NCI-H2171 treated with DMSO at 0.1 percent for 48 hours (cell line): ENCODE measurements at places on chromosomes 5 and 9.

DNA sequence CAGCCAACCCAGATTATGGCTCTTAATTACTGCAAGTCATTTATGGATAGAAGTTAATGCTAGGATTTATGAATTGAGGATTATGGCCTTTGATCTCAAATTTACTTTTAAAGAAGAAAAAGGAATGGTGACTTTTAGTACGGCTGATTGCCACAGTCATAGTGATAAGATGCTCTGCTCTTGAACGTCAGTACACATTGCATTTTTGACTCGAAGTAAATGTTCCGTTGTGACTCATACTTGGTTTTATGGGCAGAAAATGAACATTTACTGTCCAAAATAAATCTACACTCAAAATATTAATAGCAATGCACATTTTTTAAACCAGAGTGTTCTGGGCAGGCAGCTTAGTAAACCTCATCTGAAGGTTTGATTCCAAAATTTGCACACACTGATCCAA, 830 bp downstream of the ADAMTSL1 start:
- DNase-seq, result no peak

DNA sequence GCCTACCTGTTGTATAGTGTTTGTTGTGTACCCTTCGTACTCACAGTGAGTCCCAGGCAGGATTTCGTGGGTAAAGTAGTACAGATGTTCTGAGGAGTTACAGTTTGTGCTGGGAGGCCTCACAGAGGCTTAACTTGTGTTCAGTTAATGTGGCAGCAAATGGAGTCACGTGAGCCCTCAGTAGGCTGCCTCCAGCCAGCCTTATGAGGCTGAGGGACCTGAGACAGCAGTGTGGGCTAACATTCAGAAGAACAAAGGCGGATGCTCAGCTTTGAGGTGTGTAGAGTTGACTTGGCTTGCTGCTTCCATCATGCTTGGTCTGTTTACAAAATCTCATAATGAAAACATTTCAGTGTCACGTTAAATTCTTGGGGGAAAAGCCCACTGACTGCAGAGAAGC, 118.1 kb downstream of the TRIO start:
- DNase-seq, result no peak

- no peak for DNase-seq
Measured at GRCh38 chr9:10804486-10804885, 191.7 kb upstream of the PTPRD start.

DNA sequence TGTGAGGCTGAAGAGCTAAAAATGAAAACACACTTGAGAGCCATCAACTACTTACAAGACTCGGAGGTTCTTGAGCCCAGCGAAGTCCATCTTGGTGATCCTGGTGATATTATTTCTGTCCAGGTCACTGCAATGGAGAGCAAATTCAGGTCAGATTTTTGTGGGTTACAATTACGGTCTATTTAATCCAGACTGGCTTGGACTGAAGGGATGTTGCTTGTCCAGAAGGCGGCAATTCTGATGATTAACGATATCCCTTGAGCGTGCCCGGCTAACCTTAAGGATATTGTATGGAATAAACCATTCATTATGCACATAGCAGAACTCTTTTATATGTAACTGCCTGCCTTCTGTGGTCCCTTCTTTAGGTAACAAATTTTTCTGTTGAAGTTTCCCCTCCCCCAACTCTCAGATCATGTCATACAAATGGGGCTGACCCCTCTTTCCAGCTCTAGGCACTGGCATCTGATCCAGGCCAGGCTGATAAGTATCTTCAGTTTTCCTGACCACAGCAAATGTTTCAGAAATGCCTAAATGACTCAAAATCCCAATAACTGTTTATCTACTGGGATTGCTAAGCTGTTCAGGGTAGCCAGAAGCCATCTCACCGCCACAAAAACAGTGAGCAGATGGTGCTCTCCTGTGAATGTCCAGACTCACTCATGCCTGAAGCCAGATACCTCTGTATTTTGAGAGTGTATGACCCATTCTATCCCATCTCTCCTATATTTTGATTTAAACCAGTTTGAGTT, 49.4 kb downstream of the SLIT3 start:
- no peak for DNase-seq

DNA sequence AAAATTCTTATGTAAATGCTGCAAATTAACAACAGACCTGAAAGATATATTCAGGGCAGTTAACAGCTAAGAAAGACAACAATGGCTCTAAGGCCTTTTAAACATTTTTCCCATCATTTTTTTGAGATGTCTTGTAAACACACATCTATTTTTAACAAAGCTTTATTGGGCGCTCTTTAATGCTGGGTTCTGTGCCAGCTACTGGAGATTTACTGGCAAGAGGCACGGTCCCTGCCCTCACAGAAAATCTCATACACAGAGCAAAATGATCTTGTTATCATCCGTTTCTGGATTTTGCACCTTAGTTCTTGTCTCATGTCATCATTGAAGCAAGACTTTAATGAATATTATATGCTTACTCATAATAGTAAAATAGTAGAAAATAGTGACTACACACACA, 1022.3 kb upstream of the WWC1 start:
- no peak for DNase-seq

- DNase-seq, result no peak
Measured at GRCh38 chr5:135894276-135894675, 1.4 kb downstream of the IL9 start.

GRCh38 chr5:147727200-147727599, 55.3 kb downstream of the JAKMIP2 start:
- DNase-seq, result no peak

GRCh38 chr5:92003806-92004205, 620.7 kb upstream of the ARRDC3 start:
- DNase-seq, result no peak

DNA sequence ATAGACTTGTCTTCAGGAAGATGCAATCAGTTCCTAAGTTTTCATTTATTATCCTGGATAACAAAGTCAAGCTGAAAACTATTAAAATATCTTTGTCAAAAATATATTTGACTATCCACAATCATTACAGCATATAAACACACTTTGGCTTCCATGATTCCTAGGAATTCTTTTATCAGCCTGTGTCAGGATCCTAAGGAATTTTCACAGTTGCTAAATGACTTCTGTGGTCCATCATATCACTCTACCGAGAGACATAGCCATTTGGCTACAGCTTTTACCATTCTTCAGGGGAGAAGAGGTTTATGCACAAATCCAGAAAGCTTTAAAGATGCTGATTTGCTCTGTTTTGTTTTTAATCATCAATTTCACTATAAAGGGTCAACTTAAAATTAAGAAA, 128.3 kb downstream of the MLLT3 start:
- DNase-seq, result no peak

- no peak for DNase-seq
Measured at GRCh38 chr9:121503444-121503843, 3.8 kb upstream of the GGTA1 start.

DNA sequence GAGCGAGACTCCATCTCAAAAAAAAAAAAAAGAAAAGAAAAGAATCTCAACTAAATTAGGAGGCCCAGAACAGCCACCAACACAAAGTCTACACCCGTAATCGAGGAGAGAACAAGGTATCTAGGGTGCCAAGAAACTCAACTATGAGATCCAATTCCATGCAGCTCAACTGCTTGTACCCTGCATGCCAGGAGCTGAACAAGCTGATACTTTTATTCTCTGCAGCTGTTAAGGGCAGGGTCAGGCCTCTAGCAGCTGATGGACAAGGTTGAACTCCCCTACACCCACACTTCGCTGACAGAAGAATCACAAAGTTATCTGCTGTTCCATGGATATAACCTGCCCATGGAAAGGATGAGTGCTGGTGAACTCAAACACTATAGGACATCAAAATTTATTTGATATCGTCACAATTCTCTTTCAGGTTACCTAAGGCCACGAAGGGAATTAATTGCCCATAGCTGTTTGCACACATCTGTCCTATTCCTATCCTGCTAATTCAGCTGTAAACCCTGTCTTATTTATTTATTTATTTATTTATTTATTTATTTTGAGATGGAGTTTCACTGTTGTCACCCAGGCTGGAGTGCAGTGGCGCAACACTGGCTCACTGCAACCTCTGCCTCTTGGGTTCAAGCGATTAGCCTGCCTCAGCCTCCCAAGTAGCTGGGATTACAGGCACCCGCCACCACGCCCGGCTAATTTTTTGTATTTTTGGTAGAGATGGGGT, 20.7 kb downstream of the UBAP2 start:
- DNase-seq, result no peak

GRCh38 chr5:53001541-53001940, 12.4 kb downstream of the ITGA2 start:
- no peak for DNase-seq

DNA sequence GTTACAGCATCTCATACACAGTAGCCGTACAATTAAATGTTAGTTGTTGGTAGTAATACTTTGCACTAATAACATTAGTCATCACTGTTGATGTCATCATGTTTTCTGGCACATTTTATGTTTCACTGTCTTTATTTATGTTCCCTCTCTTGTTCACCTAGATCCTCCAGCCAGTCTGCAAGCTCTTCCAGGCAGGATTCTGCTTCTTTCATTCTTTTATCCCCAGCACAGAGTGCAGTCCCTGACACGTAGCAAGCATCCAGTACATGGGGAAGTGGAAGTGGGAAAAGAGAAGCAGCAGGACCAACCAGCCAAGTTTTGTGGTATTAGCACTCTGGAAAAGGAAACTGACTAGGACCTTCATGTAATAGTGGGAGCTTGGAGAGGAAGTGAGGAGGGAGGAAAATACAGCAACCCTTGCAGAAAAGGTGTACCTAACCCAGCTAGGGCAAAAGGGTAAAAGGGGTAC, 89.7 kb upstream of the SLC44A1 start:
- no peak for DNase-seq

DNA sequence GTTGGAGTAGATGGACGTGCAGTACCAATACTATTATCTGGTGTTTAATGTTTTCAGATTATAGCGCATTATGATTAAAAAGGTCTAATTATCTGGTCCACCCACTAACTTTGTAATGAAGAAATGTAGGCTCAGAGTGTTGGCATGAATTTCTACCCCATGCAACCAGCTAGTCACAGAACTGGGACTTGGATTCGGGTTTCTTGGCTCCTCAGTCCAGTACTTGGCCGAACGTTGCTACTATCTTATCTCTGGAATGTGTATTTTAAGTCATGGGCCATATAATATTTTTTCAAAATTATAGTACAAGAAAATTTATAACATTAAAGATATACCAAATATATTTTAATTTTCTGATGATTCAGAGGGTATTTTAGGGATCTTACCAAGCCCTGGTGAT, 657.5 kb upstream of the DMAC1 start:
- DNase-seq, result no peak

DNA sequence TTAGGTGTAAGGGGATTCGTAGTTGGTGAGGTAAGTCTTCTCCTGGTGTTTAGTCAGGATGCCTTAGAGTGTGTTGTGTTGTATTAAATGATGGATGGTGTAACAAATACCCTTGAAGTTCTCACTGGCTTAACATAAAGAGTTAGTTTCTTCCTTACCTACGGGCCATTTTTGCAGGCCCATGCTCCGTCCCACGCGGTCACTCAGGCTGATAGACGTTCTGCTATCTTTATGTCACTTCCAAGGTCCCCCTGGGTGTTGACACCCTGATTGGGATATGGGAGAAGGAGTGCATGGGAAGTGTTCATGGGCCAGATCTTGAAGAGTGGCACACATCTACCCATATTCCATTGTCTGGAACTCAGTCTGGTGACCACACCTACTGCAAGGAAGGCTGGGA, 214.0 kb downstream of the MAST4 start:
- DNase-seq, result no peak

DNA sequence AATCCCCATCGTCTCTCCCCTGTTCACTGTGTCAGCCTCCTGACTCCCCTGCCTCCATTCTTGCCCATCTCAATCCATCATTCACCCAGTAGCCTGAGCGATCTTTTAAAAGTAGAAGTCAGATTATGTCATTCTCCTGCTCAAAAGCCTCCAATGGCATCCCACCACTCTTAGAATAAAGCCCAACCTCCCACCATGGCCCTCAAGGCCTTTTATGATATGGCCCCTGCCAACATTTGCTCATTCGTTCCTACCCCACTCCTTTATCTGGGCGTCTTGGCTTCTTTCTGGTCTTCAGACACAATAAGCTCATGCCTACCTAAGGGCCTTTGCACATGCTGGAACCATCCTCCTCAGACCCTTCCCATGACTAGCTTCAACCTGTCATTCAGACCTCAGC, 35.5 kb upstream of the KCNMB1 start:
- DNase-seq, result no peak

DNA sequence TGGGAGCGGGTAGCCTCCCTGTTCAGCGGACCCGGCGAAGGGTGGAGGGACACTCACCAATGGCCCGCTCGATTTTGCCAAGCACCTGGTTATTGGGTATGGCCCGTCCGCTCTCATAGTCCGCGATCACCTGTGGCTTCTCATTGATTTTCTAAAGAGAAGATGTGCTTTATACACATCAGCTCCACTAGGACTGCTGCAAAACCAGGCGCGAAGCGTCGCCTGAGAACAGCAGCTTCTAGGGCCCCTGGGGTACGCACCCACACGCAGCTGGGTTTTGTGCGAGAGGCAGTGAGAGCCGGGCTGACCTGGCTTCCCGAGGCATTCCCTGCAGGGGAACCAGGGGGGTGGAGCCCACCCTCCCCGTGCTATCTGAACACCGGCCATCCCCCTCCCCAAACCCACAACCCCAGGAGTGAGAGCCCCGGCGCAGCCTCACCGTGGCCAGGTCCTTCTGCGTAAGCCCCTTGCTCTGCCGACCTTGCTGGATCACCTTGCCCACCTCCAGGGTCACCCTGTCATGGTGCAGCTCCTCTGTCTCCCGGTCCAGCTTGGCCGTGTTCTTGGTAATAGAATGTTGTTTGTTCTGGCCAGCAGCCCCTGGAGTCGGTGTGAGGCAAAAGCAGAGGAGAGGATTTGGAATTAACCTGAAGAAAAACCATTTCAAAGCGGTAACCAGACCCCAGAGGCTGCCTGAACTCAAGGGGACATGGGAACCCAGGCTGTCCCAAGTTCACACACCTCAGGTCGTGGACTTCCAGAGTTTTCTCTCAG, 3.1 kb downstream of the EDF1 start:
- no peak for DNase-seq

DNA sequence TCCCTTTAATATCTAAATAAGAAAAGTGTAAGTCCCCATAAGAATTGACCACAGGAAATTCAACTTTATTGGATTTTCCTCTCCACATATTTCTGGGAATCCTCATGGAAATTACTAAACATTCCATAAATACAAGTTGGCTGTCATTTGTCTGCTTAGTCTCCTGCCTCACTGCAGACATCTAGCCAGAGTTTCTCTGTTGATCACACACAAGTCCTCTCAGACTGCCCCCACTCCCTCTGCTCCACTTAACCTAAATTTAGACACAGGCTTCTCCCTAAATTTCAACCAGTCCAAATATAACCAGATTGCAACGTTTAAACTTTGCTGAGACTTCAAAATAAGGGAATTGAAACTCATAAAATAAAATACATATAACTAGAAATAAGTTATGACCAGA, 982.1 kb downstream of the DTWD2 start:
- DNase-seq, result no peak

GRCh38 chr9:82750411-82750913, 312.5 kb downstream of the RASEF start:
- no peak for DNase-seq

- no peak for DNase-seq
Measured at GRCh38 chr5:119742311-119742710, 113.0 kb downstream of the FAM170A start.
